Activated CD4-positive, CD25-positive, alpha-beta regulatory T cell treated with anti-CD3 and anti-CD28 coated beads, Interleukin-2, amount 50 U/mL, for 24 hours (primary cell): ENCODE measurements at places on chromosomes 3 and 15.
A peak's percentile ranks its signal among the peaks of the same experiment; 100 is the strongest.

DNA sequence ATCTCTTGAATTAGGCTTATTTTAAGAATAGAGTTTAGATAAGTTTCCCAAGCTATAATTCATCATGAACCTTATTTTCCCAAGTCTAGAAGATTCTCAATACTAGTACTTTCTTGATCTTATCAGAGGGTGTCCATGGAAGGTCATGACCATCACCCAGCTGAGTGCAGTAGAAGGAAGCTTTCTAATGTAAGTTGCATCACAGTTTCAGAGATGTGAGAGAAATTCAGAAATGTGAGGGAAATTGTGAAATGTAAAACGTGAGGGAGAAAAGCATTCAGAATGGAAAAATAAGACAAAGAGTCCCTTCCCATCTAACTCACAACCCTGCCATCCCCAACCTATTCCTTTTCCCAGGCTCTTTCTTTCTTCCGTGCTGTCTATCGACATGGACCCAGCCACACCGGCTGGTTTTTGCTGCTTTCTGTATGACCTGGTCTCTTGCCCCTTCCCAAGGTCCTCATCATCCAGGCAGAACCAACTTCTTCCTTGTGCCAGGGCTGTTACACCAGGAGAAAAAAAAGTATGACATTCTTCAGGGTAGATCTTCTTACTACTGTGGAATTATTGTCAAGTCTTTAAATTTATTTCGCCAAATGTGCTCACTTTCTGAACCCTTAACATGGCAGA, 6.7 kb downstream of the CAPN3 start:
- no peak for ATAC-seq

DNA sequence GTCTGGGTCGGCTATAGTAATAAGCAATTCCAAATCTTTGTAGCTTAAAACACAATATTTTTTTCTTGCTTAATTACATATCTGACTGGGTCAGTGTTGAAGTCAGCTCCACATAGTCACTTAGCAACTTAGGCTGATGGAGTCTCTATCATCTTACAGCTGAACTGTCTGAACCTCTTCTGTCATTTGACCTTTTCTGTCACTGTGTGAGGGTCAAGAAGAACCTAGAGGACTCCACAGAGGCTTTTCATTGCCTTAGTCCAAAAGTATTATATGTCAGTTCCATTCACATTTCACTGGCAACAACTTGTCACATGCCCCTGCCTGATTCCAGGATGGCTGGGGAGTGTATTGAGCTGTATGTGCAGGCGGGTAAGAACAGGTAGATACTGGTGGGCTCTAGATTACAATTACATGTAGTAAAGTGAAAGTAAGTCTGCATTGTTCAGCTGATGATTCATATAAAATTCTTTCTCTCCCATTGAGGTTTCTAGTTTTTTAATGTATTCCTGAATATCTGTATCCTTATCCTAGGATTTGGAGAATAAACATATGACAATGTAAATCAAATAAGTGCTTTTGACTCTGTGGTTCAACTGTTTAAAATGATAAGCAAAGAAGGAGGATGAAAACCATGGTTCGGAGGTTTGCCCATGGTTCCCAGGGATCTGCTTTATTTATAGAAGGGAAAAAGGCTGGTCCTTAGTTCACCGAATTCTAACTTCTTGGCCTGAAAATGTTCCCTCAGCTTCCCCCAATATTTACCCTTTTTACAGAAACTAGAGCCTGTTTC, 5.8 kb upstream of the ARPP21 start:
- ATAC-seq: no peak

- no peak for ATAC-seq
These were observed 43.8 kb downstream of the DCP1A start for GRCh38 chr3:53303549-53303948.

DNA sequence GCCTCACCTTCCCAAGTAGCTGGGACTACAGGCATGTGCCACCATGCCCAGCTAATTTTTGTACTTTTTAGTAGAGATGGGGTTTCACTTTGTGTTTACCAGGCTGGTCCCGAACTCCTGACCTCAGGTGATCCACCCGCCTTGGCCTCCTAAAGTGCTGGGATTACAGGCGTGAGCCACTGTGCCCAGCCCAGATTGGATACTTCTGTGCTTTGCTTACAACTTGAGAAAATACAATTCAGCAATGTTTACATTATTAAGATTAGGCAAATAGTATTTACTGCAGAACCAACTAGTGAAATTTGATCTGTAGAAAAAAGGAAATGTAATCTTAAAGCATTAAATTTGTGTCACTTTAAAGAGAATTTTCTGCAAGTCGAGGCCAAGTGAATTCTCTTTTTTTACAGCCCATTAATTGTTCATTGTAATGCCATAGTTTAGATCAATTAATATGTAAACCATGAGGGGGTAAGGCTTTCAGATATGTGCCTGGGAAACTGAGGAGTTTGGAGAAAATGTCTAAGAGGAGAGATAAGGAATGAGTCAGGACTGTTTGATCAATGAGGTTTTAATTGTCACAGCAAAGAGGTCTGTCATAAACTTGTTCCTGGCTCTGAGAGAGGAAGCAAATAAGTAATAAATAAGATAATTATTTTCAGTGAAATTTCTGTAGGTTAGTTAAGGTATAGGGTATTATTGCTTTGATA, 15.3 kb downstream of the PYDC2 start:
- ATAC-seq: no peak

- ATAC-seq: no peak
These were observed 237.6 kb upstream of the NDN start for GRCh38 chr15:23924686-23925085.

DNA sequence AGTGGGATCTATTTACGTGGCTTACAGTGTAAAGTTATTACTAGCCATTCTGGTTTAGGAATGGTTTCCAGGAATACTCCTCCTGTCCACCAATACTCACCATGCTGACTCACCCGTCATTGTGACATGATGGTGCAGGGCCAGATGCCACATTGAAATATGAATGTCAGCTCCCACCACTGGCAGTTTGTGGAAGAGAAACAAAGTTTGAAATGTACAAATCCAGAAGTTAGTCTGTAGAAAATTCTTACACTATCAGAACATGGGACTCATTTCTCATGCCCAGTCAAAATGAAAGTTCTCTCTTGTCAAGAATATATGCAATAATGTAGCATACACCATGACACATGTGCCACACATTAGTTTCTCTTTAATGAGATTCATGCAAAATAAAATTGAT, 14.4 kb upstream of the TSPAN3 start:
- peak; percentile 44 for ATAC-seq

- ATAC-seq: no peak
These were observed 103.0 kb downstream of the ISL2 start for GRCh38 chr15:76439542-76439941.

DNA sequence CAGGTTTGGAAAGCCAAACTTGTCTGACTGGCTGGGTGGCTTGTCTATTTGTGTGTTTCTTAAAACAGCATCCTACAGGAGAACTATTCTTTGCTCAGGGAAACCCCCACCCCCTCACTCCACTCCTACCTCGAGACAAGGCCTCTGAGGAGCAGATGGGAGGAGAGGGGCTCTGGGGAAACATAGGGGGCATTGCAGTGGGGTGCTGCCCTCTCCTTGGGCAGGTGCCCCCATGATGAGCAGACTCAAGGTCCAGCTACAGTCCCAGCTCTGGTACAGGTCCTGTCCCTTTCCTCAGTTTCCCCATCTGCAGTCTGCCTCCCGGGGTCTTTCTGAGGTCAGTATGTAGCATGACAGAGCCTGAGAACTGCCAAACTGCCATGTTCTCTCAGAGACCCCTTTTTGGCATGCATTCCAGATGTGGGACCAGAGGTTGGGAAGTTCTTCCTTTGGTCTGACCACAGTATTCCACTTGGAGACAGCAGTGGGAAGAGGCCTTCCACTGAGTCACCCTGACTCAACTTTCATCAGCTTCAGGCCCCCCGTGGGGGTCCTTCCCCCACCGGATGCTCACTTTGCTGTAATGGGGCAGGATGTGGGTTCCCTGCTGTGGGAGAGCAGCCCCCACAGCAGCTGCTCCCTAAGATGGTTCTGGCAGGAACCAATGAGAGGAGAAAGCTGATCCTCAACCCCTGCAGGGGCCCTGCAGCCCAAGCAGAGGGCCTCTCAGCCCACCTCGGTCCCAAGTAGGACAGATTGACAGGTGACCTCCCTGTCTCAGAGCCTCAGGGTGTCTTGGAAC, 32.3 kb upstream of the CYP11A1 start:
- ATAC-seq: no peak

GRCh38 chr3:108847187-108847586, 24.6 kb downstream of the TRAT1 start:
- peak; percentile 29 for ATAC-seq

- ATAC-seq: peak; percentile 17
These were observed 13.3 kb upstream of the DCLK3 start for GRCh38 chr3:36777424-36778218.

GRCh38 chr3:141229132-141229531, 2.5 kb upstream of the PXYLP1 start:
- ATAC-seq: no peak

- no peak for ATAC-seq
These were observed 144.9 kb downstream of the EDEM1 start for GRCh38 chr3:5332270-5332956.

DNA sequence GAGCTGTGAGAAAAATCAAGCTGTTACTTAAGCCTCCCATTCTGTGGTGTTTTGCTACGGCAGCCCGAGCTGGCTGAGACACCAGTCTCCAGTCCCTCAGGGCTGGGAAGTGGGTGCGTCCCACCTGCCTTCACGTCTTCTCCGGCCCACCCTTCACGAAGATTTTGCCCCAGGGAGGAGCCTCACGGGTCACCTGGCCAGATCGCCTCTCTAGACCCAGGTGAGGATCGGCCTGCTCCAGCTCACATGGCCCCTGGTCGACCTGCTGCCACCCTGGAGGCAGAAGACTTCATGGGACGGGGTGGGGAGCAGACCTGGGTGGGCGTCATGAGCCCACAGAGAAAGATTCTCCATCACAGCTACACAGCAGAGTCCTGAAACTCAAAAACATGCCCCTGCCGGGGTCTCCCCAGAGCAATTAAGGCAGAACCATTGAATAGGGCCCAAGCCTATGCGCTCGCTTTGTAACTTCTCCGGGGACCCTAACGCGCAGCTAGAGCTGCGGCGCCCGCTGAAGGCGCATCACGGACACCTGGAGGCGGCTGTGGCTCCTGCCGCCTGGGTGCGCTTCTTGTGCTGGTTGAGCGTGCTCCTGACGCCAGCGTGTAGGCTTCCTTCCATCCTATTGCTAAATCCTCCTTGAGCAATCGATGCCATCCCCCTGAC, 92.6 kb upstream of the ALDH1A3 start:
- no peak for ATAC-seq

DNA sequence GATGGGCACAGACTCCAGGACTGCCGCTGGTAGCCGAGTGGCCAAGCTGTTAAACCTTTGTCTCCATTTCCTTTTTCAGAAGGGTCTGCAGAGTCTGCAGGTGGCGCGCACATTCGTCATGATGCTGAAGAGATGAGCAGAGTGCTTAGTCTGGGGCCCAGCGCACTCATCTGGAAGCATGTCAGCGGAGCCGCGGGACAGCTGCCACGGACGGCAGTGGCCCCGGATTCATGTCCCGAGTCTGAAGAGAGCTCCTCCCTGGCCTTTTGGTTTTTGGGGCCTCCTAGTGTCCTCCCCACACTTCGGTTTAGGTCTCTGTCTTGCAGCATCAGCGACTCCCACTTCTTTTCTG, 42.6 kb downstream of the KLHL25 start:
- no peak for ATAC-seq

DNA sequence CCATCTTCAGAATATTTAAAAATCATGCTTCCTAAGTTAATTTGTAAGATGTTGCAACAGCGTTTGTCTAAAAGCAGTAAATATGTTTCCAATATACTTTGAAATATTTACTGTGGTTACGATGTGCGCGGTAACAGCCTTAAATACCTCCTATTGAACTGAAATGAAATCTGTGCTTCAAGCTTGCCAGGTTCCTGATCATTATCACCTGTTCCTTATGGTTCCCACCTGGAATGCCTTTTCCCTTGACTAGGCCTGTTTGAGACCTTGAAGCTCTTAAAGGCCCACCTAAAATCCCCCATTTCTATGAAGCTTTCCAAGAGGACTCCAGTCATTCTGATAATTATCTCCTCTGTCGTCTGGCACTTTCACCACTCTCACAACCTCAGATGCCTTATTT, 146.7 kb downstream of the NAALADL2 start:
- no peak for ATAC-seq

DNA sequence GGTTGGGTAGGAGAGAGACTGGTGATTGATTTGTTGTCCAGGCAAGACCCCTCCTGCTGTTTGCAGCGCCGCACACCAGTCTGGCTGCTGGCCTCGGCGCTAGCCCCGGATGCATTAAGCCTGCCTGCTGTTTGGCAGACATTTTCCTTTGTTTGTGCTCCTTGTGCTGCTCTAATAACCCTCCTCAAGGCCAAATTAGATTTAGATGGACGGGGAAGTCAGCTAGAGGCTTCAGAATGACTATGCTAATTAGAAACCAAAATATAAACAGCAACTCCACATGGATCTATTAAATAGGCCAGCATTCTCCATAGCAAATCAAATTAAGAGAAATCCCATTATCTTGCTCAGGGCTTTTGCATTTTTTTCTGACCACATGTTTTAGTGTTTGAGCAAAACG, 445.2 kb downstream of the SQOR start:
- no peak for ATAC-seq

GRCh38 chr15:67267951-67268941, 13.7 kb downstream of the IQCH start:
- no peak for ATAC-seq

DNA sequence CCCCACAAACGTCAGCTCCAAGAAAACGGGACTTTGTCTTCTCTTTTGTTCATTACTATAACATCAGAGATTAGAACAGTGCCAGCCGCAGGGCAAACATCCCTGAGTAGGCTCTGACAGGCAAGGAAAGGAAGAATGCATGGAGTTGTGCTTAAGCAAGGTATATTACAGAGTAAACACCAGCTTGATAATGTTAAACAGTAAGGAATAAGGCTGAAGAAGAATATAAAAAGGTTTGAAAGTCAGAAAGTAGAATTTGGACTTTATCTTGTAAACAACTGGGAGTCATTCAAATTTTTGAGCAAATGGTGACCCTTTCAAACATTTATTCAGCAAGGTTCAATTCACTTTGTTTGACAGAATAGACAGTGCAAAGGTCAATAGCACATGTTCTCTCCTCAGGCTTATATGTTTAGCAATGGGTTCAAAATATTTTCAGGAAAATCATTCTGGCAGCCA, 11.0 kb downstream of the GABPB1 start:
- no peak for ATAC-seq

- no peak for ATAC-seq
These were observed 10.5 kb downstream of the CDIN1 start for GRCh38 chr15:36589971-36590370.

DNA sequence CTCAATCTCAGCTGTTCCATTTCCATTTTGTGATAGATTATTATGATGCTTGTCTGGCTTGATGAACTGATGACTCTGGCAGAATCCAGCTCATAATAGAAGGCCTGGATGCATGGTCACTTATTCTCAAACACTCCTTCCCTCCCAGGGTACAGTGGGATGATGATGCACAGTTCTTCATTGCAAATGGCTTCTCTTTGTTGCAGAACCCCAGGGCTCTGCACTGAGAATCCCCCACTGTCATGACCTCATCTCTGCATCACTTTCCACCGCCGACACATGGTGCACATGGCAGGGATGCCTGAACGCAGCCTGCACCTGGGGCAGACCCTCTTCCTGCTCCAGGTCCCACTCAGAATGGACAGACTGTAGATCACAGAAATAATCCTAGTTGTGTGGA, 515.6 kb upstream of the NR2F2 start:
- ATAC-seq: no peak

GRCh38 chr3:102748646-102749045, 313.8 kb downstream of the ZPLD1 start:
- ATAC-seq: no peak

GRCh38 chr3:124295362-124295761, 303.4 kb upstream of the ROPN1 start:
- ATAC-seq: no peak
